SK-N-SH (cell line): ENCODE measurements at places on chromosomes 12 and 14.

GRCh38 chr12:5689773-5690172 is 255.3 kb downstream of the ANO2 start:
- no peak for DNase-seq

- DNase-seq: no peak
Measured at GRCh38 chr12:98417266-98417665, 98.1 kb upstream of the TMPO start.

GRCh38 chr14:72608391-72609204 is 285.3 kb downstream of the DPF3 start:
- DNase-seq: no peak

- no peak for DNase-seq
Measured at GRCh38 chr14:62694075-62694474, 351.2 kb downstream of the KCNH5 start.

DNA sequence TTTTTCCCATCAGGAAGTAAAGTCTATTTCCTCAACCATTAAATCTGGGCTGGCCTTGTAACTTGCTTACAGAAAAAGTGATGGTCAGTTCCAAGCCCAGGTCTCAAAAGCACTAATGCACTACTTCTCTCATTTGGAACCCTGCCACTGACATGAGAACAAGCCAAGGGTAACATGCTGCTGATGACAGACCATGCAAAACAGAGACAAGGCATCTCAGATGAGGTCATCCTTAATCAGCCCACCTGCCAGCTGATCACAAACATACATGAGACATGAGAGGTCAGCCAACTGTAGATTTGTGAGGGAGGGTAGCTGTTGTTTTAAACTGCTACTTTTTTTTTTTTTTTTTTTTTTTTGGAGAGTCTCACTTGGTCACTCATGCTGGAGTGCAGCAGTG is 16.2 kb downstream of the TWF1 start:
- peak; percentile 19 for DNase-seq

DNA sequence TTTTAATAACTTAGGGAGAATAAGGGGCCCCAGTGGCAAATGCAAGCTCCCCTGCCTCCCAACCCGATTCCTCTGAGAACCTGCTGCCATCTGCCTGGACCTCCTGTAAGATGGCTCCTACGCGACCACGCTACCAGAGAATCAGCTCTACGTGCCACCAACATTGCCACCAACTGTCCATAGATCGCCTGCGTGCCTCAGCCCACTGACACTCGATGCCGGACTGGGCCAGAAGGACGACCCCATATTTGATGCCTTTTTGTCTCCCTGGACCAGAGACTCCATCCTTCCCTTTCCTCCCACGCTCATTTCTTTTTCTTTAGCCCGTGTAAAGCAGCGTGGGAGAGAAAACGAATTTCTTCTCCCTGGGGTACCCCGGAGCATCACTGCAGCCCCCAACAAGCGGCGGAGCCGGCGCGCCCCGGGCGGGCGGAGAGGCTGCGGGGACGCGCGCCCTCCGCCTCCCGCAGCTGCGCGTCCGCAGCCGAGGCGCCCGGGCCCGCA is 565 bp upstream of the KLHL42 start:
- peak; percentile 75 for DNase-seq

- DNase-seq: no peak
Measured at GRCh38 chr12:75271576-75271975, 58.5 kb downstream of the CAPS2 start.

- DNase-seq: no peak
Measured at GRCh38 chr12:40534828-40535227, 157.4 kb upstream of the CNTN1 start.

DNA sequence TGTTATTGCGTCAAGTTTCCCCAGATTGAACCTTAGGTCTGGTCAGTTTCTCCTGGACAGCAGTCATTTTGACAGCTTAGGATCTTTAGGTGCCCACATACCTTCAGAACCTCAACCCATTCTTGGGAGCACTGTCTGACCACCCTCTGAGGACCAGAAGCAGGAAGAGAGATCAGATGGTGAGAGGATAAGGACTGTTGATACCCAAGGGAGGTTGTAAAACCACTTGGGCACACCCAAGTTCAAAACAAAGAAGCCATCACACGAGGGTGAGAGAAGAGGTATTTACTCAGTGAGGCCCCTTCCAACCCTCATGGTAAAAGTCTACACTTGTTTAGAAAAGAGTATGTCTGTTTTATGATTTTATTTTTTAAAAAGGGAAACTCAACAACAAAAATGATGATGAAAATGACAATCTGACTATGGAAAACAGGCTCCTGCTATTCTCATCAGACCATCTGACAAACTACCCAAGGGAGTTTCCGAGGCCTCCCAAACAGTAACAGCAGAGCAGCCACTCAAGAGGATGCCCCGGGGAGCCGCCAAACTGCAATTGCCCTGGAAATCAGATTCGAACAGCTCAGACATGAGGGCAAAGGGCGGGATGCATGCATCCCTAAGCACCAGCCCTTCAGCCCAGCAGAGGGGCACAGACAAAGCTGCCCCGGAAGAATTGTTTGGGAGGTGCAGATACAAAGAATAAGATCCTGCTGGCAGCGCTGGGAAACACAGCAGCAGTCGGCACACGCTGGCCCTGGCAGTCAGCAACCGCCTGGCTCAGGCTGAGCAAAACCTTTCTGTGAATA is 162.6 kb upstream of the PLEKHG7 start:
- DNase-seq: no peak

DNA sequence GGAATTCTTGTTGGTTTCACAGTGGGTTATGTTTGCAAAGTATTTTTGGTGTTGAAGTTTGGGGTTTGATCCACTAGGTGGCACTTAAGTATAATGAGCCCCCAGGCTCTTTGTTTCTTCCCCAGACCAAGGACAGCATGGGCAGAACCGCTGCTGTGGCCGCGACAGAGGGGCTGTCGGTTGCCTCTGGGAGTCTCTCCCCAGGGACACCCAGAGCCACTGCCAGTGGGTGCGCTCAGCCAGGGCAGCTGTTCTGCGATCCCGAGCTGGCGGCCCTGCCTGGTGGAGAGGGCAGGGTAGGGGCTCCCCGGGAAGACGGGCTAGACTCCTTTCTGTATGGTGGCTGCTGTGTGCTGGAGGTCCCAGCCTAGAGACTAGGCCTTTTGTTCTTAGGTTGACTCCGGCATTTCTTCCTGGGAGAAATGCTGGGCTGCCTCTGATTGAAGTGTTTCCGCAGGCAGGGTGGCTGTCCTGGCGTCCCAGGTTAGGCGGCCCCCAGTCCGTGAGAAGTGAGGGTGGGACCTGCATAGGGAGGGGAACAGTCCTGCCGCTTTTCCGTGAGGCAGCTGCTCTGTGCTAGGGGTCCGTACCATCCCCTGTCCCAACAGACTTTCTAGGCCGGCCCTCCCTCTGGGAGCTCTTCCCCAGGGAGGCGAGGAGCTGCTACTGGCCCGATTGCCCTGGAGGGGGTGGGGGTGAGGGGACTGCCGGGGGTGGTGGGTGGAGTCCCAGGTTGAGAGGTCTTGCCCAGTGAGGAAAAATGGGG is 253.1 kb upstream of the PELI2 start:
- DNase-seq: peak; percentile 13

GRCh38 chr12:62776997-62777396 is 158.0 kb downstream of the PPM1H start:
- DNase-seq: no peak

GRCh38 chr14:51513933-51514332 is 137.8 kb upstream of the FRMD6 start:
- DNase-seq: no peak

DNA sequence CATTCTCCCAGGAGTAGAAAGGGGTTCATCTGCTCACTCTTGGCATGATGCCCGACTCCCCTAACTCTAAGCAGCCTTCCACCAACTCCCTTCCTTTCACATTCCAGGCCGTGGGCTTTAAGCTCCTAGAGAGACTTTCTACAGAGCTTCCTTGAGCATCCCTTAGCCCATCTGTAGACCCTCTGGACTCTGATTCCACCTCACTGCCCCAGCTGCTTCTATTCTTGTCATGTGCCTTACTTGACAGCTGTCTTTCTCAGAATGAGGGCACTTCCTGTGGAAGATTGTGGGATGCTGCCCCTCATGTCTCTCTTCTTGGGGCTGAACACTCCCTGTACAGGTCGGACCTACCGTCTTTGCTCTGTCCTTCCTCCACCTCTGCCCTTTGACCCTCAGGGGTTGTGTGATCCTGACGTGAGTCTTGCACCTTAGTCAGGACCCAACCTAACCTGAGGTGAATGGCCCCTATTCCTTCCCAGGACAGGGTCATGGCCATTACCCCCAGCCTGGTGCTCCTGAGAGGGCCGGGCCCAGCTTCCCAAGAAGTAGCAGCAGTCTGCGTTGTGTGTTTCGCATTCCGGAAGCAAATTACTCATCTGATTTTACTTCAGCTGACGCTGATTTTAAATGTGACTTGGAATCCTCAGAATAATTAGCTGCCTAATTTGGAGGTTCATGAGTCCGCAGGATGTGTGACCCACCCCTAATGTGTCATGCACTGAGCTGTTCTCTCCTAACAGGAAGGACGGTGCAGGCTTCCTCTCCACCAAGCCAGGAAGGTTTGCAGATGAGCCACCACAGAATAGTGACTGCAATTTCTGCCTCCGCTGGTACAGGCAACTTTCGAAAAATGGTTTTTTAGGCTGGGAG is 2.7 kb upstream of the GALNT6 start:
- DNase-seq: no peak

DNA sequence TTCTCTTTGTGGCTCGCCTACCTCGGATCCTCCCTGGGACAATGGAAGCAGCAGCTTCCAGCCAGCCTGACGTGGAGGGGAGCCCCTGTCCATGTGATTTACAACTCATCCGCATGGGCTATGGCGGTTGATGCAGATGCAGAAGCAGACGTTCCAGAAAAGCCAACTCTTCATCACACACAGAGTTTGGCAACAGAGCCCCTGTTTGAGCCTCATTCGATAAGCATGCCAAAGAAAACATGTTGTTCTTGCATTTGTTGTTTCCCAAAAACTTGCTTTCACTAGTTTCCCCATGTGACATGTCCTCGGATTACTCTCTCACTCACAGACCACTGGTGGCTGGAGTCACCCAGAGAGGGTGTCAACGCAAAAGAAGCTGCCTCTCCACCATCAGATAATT is 16.4 kb upstream of the TC2N start:
- DNase-seq: no peak

- no peak for DNase-seq
Measured at GRCh38 chr12:981961-982360, 9.1 kb upstream of the ERC1 start.

DNA sequence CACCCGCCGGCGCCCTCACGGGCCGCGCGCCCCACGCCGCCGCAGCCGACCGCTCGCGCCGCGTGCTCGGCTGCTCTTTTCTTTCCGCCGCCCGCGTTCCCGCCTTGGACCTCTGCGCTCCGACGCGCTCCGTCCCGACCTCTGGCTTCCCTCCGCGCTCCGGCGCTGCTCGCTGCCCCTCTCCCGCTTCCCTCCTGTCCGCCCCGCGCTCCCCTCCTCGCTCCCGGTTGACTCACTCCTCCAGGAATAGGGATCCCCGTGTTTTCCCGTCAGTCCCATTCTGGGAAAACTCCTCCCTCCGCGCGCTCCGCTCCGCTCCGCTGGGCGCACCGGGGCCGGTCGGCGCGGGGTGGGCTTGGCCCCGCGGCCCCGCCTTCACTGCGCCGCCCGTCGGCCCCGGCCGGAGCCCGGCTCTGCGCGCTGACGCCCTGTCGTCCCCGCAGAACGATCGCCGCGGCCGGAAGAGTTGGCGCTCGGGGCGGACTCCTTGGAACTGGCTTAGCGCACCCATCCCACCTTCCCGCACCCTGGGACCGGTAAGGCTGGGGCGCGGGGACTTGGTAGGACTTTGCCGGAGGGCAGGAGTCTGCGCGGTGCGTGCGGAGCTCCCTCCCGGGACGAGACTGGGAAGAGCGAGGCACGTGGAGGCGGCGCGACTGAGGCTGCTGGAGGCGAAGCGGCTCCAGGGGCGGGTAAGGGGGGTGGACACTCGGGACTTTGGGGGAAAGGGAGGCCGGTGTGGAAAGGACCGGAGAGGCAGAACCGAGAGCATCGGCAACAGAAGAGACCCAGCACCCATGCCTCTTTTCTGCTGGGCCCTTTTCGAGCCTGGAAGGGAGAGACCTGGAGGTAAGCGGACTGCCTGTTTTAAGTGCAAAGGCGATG is 550 bp downstream of the TEAD4 start:
- DNase-seq: peak; percentile 88
